ENCODE measurements at places on chromosomes 6 and 20.

DNA sequence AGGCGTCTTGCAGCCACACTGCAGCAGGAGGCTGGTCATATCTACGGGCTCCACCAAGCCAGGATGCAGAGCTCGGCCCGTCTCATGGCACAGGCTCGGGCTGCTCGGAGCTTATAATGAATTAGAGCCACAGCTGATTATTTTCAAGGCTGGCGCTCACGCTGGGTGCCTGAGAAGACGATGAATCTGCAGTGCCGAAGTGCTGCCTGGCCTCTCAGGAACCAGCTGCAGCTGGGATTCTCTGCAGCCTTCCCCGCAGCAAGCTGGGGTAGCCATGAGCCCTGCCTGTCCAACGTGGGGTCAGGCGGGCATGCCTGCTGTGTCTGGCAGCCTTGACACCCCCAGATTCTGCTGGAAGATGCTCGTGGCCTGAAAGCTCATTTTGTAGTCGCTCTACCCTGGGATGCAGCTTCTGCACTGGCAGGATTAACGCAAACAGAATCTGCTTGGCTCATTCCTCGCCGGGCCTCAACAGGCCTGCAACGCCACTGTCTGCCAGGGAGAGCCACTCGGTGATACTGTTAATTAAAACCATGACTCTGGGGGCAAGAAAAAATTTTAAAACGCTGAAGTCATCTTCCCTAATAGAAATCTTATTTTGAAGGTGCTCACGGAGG, 104.3 kb downstream of the CDH26 start:
- DNase-seq = no peak

DNA sequence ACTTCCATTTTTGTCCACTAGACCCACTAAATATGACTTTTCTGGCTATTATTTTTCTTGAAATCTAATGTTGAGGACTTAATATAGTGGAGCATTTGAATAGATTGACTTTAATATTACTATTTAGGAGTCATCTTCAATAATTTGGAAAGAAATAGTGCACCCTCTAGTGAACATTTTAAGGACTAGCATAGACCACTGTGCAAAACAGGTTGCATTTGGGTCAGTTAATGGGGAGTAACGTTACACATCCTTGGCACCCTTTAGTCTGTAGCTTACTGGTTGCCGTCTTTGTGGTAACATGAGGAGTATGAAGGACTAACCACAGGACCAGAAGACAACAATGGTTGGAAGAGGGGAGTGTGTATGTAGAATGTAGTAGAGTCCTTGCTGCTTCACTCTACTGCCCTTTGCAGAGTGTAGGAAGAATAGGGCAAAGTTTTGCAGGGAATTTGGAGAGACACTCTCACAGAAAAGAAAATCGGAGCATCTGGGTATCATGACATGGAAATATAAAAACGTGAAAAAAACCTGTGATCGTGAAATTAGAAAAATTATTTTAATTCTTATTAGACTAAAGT, 25.2 kb downstream of the RFPL4B start:
- DNase-seq = no peak

DNA sequence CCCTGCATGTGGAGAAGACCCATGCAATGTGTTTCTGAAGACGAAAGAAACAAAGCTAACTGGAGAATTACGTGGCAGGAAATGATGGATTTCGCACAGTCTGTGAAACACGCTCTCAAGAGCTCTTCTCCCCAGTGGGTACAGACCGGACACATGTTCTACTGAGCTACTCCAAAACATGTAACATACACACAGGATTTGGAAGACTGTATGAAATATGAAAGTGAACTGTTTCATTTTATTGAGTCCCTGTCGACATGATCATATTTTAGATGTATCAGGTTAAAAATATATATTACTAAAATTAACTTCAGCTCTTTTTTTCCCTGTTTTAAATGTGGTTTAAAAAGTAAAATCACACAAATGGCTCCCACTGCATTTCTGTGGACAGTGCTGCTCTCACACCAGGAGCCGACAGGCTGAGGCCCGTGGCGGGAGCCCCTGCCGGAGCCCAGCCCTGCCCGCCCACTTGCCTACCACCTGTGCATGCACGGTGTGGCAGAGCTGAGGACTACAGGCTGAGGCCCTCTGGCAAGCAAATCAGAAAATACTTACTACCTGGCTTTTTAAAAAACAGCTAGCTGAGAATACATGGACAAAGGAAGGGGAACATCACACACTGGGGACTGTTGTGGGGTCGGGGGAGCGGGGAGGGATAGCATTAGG, 58.9 kb upstream of the NXT1 start:
- no peak for DNase-seq

GRCh38 chr20:539848-540247, 3.7 kb downstream of the CSNK2A1 start:
- no peak for DNase-seq

All from GM12892 (cell line).